Lung microvascular endothelial cell (primary cell): ENCODE measurements at places on chromosomes 3 and 15. TPM values are rescaled to one million over a fixed set of nuclear protein-coding genes. Genes with fewer than 3 reads are reported as not detected.

Gene CHDH
- total RNA-seq: under 0.01 TPM in 2 replicates

DNA sequence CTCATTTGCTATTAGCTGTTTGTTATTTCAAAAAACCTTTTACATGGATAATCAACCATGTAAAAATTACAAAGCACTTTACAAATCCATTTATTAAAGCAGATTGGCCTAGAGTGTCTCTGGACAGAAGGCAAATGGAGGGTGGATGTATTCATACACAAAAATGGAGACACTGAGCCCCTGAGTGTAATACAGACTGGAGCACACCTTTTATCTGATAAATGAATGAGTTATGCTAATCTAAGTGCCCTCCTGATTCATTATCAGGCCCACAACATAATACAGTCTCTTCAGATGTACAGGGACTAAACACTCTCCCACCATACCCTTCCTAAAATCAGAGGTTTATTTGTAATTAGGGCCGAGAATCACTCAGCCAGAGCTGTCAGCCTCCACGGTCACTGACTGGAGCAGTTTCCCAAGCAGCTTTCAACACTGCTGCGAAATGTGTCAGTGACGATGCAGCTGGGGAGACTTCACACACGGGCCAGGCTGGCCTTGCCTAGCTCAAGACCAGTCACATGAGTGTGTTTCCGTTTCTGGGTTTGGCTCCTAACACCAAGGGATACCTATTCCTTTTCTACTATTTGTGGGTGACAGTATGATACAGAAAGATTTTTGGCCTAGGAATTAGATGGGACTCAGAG, 271.8 kb downstream of the ZIC1 start:
- DNase-seq: no peak

GRCh38 chr3:103342205-103342731, 907.5 kb downstream of the ZPLD1 start:
- DNase-seq: no peak

DNA sequence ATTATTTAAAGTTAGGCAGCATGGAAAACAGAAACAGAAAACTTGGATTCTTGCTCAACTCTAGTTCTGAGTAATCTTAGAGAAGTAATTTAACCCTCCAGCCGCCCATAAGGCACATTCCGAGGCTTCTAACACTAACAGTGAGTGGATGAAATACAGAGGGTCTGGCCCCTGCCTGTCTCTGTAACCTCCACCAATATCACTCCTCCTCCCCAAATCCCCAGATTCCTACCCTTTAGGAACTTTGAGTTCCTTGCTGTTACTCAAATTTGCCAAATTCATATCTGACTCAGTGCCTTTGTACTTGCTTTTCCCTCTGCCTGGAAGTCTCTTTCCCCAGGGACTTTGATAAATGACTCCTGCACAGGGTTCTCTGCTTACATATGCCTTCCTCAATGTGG, 112.5 kb upstream of the TGFBR2 start:
- DNase-seq: no peak

GRCh38 chr15:98446083-98446482, 202.3 kb upstream of the IGF1R start:
- DNase-seq: no peak

- DNase-seq: no peak
These were observed 56.3 kb upstream of the CHD2 start for GRCh38 chr15:92843814-92844213.

GRCh38 chr3:193230610-193231009, 10.4 kb upstream of the PLAAT1 start:
- DNase-seq: no peak

DNA sequence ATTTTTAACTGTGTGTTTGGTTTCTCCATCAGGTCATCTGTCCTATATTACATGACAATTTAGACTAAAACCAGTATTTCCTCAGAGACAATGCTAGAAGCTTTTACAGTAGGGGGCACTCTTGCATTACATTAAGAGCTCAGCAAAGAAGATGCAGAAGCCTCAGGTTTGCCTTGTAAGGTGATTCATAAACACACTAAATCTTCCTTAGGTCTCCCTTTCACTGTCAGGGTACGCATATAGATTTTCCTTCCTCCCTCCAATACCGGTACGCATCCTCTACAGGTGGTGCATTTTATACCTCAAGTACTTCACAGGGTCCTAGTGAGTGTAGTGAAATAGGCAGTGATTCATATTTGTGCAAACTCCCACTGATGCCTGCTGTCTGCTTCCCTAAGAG, 46.5 kb downstream of the CD86 start:
- peak; percentile 67 for DNase-seq

- DNase-seq: no peak
These were observed 175.4 kb downstream of the ATP10A start for GRCh38 chr15:25687689-25688088.

GRCh38 chr3:127709320-127710060, 36.7 kb downstream of the ABTB1 start:
- no peak for DNase-seq

Gene MST1R
- total RNA-seq: under 0.01 and 0.22 TPM in 2 replicates

Gene DPH3
- total RNA-seq: 17.9 and 29.8 TPM in 2 replicates

GRCh38 chr15:89803941-89804800, 10.5 kb downstream of the ANPEP start:
- DNase-seq: no peak
